ENCODE measurements at places on chromosomes 3 and 15.

- no peak for DNase-seq
These were observed 43.5 kb upstream of the MEF2A start for GRCh38 chr15:99522288-99522687.

- DNase-seq, result no peak
These were observed 267.4 kb upstream of the THBS1 start for GRCh38 chr15:39313467-39313866.

DNA sequence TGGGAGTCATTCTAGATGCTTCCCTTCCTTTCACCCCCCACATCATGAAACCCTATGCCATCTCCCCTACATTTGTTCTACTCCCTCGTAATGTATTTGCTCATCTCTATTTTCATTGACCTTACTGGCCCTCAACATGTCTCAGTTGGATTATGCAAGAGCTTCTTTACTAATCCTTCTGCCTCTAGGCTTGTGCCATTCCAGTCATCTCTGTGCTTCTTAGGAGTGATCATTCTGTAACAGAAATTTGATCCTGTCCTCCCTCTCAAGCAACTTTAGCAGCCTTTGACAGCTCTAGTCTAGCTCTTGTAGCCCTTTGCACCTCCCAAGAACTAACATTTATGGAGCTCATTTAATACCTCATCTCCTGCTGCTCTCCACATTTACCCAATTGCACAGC lies 64.7 kb downstream of the ISL2 start:
- no peak for DNase-seq

DNA sequence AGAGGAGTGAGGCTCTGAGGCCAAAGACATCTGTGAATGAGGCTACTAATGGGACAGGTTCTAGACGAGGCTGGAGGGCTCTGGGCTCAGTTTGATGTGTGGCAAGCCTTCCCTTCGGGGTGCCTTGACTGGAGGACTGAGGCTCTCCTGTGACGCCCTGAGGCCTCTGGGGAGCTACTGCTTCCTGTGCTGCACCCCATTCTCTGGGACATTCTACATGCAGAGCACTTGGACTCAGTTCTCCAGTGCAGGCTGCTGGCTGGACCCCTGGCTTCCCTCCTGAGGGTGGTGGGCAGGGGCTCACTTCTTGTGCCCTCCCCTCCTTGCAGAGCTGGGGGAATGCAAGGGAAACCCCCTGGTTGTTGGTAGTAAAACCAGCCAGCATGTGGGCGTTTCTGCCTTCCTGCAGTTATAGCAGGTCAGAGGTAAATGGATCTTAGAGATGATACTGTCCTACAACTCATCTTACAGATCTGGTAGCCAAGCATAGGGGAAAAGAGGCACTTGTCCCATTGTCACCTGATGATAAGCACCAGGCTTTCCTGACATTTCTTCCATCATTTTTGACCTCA lies 133.3 kb downstream of the CHDH start:
- DNase-seq, result no peak

GRCh38 chr3:47314056-47314764 lies 31.5 kb downstream of the KLHL18 start:
- DNase-seq, result no peak

GRCh38 chr3:188417766-188418165 lies 263.8 kb downstream of the LPP start:
- DNase-seq, result no peak

GRCh38 chr15:65824031-65824743 lies 32.1 kb upstream of the DENND4A start:
- DNase-seq, result no peak

DNA sequence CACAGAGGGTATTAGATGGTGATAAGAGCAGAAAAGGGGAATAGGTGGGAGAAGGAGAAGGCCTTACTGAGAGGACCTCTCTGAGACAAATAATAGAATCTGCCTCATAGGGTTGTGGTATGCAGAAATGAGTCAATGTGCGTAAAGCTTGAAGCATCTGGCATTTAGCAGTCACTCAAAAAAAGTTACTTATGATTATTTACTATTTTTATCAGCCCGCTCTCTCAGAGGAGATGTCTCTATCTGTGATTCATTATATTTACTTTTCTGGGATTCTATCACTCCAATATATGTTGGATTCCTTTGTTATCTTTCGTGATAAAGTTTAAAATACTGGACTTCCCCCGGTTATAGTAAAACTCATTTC lies 4.6 kb upstream of the TM4SF1 start:
- no peak for DNase-seq

- DNase-seq, result no peak
These were observed 110.3 kb downstream of the FRMD5 start for GRCh38 chr15:44084770-44085169.

DNA sequence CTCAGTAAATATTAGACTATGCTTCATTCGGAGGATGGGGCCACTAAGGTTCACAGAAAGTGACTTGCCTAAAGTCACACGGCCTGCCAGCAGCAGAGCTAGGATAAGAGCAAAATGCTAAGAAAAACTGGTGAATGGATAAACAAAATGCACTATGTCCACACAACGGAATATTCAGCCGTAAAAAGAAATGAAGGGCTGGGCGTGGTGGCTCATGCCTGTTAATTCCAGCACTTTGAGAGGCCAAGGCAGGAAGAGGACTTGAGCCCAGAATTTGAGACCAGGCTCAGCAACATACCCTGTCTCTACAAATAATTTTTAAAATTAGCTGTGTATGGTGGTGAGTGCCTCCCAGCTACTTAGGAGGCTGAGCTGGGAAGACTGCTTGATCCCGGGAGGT lies 7.7 kb downstream of the TKT start:
- DNase-seq, result no peak

DNA sequence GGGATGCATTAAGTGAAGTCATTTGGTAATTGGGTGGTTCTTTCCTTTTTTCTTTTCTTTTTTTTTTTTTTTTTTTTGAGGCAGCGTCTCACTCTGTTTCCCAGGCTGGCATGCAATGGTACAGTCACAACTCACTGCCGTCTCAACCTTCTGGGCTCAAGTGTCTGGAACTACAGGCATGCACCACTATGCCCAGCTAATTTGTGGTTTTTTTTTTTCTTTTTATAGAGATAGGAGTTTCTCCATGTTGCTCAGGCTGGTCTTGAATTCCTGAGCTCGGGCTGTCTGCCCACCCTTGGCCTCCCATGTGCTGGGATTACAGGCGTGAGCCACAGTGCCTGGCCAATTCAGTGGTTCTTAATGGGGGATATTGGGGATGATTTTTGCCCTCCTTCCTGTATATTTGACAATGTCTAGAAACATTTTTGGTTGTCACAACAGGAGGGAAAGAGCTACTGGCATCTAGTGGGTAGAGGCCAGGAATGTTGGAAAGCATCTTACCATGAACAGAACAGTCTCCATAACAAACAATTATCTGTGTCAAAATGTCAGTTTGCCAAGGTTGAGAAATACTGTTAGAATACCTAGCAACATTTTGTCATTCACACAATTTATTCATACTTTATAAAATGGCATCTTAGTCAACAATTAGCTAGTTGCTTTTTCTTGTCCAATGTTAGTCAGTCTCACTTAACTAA lies 79.4 kb upstream of the CNTN3 start:
- DNase-seq, result no peak

DNA sequence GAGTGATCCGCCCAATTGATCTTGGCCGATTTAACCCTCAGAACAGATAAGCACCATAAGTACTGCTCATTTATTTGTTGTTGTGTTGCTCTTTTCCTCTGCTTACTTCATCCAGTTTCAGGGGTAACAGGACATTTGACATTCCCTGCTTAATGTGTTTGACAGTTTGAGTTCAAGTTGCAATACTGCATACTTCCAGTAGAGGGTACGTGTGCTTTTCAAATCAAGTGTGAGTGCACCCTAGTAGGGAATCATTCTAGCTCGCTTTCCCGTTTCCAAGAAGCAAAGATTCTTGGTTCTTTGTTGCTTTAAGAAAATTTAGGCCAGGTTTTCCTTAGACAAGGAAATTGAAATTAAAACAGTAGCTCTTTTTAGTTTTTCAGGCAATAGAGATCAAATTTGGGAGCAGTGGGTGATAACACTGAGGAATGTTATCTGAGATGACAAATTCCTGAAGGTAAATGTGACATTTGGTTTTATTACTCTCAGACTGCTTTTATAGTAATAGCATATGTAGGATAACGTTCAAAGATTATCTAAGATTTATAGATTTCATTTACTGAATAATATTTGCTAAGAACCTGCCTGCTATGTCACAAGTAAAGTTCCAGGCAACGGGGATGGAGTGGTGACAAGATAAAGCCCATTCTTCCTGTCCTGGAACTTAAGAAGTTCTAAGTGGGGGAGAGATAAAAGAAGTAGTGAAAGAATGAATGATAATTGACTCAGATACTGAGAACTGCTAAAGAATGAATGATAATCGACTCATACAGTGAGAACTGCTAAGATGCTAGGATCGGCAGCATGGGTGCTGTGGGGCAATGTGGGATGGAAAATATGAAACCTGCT lies 73.3 kb downstream of the SYNPR start:
- no peak for DNase-seq
